ENCODE measurements at places on chromosomes 1 and 21.

DNA sequence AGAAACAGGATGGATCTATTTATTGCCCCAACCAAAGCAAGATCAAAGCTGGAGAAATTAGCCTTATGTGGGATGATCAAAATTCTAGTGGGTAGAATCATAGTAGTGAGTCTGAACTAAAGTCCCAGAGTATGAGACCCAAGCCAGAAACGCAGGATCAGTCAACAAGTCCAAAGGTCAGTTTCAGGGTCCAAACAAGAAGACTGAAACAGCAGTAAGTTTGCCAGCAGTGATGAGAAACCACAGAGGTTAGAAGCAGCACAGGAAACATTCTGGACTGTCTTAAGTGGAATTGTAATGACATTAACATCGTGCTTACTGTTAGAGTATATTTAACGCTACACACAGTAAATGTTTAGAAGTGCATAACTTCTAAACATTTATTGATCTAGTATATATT, 251.0 kb downstream of the LRRIQ3 start:
- DNase-seq = no peak

- no peak for DNase-seq
These were observed 863 bp upstream of the NUF2 start for GRCh38 chr1:163320891-163321290.

DNA sequence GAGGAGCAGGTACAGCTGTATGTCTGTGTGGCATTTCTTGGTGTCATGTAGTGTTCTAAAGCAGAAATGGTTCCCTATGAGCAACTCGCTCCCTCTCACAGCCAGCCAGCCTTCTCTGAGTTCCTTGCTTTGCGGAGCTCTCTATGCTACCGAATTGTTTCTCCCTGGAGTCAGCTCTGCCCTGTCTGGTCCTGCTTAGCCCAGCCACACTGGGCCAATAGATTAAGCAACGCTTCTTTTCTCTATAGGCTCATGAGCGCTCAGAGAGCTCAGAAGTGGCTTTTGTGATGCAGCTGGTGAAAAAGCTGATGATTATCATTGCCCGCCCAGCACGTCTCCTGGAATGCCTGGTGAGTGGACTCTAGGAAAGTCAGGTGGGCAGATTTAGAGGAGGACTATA, 113.1 kb downstream of the PIK3R3 start:
- DNase-seq = no peak

DNA sequence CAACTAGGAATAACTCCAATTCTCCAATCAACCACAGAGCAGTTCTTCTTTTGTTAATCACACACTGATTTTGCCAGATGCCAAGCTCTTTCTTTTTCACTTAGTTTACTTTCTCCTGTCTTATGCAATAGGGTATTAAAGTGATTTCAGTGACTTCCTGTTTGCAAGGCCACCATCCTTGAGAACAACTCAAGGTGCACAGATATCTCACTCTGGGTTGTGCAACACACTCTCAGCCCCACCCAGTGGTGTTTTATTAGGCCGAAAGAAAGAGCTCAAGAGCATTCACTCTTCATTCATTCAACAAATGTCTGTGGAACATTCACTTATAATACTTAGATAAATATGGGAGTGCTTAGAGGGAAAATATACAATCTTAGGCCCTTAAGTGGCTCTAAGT, 352.5 kb downstream of the ZNF326 start:
- DNase-seq = no peak

GRCh38 chr1:240630409-240630808, 18.5 kb upstream of the GREM2 start:
- no peak for DNase-seq

DNA sequence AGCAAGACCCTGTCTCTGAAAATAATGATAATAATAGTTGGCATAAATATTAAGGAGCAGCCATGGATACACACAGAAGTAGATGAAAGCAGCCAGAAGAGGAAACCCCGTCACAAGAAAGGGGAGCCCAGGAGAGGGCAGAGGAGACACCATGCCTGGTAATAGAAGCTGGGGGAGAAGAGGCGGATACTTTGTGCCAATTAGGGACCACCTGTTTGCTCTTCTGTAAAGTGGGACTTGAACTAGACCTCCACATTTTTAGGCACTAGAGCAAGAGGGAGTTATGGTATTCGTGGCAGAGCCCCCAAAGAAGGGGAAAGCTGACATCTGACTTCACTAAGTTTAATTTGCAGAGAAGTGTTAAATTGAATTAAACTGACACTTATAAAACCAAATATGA, 12.5 kb downstream of the CELA2B start:
- no peak for DNase-seq

GRCh38 chr1:92340154-92340553, 41.3 kb downstream of the RPAP2 start:
- no peak for DNase-seq

DNA sequence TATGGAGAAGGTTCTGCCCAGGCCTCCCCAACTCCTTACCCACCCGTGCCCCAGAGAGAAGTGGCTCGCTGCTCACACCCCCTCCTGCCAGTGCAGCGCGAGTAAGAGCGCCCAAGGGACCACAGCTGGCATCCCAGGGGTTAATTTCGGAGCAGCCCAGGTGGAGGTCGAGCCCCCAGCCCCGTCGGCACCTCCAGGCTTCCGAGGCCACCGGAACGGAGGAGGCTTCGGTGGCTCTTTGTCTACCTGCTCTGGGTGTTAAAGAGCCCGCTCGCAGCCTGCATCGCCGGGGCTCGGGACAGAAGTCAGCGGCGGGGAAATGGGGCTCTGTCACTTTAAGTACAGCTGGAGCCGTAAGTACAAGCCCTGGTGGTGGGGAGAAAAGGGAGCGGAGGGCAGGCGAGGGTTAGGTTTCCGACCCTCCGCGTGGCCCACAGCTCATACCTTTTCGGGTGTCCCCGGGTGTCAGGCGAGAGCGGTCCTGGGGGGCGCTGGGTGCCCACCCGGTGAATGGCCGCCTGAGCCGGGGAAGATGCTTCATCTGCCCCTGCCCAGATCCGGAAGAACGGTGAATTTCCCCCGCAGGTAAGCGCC, 89.4 kb upstream of the IPO9 start:
- DNase-seq = no peak

DNA sequence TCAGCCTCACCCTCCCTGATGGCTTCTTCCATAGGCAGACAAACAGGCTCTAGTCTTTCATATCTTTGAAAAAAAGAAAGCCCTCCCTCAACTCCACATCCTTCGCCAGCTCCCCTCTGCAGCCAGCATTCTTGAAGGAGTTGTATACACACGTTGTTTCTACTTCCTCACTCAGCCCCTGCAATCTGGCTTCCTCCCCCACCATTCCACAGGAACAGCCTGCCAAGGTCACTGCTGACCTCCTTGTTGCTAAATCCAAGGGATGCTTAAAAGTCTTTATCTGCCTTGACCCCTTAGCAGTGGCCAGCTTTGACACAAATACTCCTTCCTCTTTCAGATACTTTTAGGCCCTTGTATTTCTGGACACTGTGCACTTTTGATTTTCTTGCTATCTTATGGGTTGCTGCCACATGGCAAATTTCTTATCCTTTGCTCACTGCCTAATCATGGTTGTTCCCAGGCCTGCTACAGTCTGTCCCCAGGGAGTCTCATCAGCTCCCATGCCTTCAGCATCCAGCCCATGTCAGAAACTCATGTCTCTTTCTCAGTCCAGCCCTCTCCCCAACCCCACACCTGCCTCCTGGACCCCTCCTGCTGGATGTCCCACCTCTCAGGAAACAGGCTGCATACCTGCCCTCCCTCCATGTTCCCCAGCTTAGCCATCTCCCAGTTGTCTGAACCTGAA, 8.3 kb downstream of the FAM229A start:
- DNase-seq = no peak

DNA sequence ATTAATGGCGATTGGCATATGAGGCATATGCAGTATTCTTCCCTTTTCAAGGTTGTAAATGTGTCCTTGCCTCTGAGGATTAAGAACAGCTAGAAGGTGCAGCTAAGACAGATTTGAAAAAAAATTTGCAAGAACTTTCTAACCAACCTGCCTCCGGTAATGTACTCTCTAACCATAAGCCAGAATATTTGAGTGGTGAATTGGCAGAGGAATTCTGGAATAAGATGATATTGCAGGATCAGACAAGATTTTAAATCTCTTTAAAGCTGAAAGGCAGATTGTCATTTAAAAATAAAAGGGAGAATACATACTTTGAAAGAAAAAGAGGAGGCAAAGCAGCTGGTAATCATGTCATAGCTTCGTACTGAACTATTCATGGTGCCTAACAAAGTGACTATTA, 29.2 kb downstream of the MROH9 start:
- no peak for DNase-seq

DNA sequence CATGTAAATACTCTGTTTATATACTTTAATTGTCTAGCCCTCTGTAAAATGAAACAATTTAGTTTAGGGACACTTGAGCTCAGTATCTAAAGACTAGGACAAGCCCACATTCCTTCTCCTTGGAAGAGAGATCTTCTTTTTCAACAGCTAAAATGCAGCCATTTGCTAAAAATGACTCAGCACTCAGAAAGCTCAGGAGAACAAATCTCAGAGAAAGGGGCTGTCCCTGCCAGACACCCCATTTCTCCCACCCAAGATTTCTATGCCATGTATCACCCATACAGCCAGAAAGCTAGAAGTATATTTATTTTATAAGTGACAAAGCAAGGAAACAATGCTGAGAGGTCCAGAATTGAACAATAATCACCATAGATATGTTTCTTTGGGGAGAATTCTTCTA, 23.2 kb upstream of the PRDX6 start:
- no peak for DNase-seq

- DNase-seq = no peak
These were observed 335.8 kb upstream of the KAZN start for GRCh38 chr1:14262637-14263036.

DNA sequence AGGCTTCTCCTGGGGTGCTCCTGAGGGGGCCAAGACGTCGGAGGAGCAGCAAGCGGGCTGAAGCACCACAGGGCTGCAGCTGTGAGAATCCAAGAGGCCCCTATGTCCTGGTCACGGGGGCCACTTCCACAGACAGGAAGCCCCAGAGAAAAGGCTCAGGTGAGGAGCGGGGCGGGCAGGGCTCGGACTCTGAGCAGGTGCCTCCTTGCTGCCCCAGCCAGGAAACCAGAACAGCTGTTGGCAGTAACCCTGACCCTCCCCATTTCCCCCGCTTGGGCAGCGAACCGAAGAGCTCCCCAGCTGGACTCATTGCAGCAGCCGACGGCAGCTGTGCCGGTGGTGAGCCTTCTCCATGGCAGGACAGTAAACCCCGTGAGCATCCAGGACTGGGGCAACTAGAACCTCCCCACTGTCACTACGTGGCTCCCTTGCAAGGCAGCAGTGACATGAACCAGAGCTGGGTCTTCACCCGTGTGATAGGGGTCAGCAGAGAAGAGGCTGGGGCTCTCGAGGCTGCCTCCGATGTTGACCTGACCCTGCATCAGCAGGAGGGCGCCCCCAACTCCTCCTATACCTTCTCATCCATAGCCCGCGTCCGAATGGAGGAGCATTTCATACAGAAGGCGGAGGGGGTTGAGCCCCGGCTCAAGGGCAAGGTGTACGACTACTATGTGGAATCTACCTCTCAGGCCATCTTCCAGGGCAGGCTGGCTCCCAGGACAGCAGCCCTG, 625 bp downstream of the KLHDC7A start:
- DNase-seq = no peak

DNA sequence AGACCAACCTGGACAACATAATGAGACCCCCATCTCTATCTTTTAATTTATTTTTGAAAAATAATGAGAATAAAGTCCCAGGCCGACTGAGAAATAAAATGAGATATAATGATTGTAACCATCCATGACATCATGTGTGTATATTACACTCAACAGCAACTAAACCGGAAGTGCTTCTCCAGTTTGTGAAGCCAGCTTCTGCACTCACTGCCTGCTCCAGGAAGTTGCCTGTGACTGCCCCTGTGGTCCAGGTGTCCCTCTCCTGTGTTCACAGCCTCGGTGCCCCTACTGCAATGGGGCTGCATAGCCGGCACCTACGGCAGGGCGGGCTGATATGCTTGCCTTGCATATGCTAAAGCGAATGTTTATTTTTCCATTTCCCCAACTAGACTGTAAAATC, 68.3 kb downstream of the SSBP3 start:
- DNase-seq = no peak

- no peak for DNase-seq
These were observed 21.8 kb downstream of the RC3H1 start for GRCh38 chr1:174000371-174000770.

GRCh38 chr1:223041481-223041880, 101.6 kb downstream of the TLR5 start:
- no peak for DNase-seq

- DNase-seq = no peak
These were observed 667.1 kb downstream of the LTN1 start for GRCh38 chr21:28325618-28326017.

GRCh38 chr1:11617314-11617713, 36.9 kb downstream of the FBXO2 start:
- DNase-seq = no peak

GRCh38 chr1:118333601-118334210, 148.7 kb upstream of the SPAG17 start:
- no peak for DNase-seq

- peak; percentile 59 for DNase-seq
These were observed 16.1 kb downstream of the HSF2BP start for GRCh38 chr21:43643193-43643592.

DNA sequence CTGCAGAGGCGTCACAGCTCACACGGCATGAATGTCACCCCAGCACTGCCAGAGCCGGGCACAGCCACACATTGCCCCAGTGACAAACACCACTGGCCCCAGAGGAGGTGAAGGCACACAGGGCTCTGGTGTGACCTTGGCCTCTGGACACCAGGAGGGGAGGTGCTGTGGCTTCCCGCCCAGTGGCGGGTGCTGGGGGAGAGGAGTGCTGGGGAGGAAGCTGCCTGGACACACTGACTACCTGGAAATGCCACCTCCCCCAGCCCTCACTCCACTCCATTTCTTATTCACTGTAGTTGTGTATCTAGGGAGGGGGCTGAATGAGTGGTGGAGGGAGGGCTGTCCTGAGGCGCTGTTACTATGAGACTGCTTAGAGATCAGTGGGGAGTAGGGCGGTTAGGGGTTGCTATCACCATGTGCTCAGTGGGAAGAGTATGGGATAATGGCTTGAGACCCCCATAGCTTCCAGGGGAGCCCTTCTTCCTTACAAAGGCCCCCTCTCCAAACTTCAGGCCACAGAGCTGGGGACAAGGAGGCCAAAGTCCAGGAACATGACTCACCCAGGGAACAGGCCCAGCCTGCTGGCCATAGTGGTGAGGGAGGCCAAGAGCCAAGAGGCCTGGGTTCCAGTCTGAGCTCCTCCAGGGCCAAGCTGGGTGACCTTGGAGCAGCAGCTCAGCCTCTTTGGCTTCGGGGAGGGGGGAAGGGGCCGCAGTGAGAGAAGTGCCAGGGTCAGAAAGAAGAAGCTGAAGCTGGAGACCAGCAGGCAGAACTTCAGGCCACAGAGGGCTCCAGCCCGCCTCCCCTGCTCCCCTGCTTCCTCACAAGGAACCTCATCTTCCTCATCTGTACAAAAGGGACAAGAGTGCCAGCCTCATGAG, 40.1 kb downstream of the AHDC1 start:
- DNase-seq = no peak

GRCh38 chr1:231040800-231041718, 1.0 kb upstream of the FAM89A start:
- no peak for DNase-seq

- no peak for DNase-seq
These were observed 20.9 kb downstream of the BATF3 start for GRCh38 chr1:212678456-212679410.

GRCh38 chr1:163896001-163896400, 574.2 kb downstream of the NUF2 start:
- no peak for DNase-seq

Data from NCI-H2171 (cell line).